T-helper 17 cell (primary cell): ENCODE measurements at places on chromosomes 11 and 22. TPM values are rescaled to one million over a fixed set of nuclear protein-coding genes. Genes with fewer than 3 reads are reported as not detected.

- no peak for DNase-seq
Measured at GRCh38 chr22:29786031-29786430, 18.9 kb downstream of the UQCR10 start.

DNA sequence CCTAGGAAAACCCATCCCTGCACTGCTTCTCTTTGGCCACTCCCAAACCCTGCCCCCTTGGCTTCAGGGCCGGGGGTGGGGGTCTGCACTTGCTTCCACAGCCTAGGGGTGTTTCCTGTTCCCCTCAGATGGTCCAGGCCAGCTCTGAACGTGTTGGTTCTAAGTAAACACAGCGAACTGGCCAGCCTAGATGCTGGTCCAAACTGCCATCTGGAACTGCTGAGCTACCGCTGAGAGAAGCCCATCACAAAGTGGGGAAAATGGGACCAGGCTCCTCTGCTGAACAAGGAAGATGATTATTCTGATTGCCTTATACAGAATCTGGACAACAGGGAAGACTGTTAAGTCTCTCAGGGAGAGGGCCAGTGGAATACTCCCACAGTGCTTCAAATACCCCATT lies 23.5 kb upstream of the YPEL1 start:
- no peak for DNase-seq

DNA sequence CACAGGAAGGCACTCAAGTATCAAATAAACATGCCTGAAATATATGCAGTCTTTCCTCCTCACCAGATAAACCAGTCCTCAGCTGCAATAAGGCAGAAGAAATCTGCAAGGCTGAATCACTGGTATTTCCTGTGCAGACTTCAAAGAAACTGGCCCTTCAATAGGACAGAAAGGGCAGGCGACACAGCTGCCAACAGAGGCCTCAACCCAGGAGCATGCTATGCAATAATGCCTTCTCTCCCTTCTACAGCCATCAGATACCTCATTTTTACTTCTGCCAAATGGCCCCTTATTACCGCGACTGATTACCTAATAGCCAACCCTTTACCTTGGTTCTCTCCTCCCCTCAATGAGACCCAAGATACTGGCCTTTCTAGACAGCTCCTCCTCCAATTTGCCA lies 8.0 kb downstream of the NUMA1 start:
- DNase-seq, result no peak

DNA sequence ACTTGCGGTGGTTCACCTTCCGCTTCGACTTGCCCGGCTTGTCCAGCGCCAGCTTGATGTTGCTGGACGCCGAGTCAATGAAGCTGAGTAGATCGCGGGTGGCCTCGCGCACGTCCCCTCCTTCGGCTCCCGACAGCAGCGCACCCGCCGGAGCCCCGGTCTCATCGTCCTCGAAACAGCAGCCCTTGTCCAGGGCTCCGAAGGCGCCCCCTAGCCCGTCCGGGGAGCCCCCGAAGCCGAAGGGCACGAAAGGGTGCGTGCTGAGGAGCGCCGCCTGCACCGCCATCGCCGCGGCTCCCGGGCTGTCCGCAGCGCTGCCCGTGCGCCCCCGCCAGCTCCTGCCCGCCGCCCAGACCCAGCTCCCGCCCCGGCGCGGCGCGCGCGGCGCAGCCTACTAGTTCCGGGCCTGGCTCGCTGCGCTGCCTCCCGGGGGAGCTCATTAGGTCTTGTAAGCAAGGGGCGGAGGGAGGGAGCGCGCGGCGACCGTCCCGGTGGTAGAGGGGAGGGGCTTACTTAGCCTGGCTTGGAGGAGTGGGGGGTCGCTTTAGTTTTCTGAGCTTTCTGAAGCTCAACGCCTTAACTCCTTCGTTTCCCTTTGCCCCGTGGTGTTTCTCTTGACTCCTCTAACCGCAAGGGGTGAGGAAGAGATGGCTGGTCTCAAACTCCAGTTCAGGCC lies at the start of gene FAM181B:
Gene FAM181B (minus strand): TSS at position 421 of the 676 bp plus-strand sequence. CDS start 135 bp downstream, at position 286.
- DNase-seq, result no peak

GRCh38 chr11:70399681-70400112 lies 1.4 kb downstream of the CTTN start:
- DNase-seq, result no peak

GRCh38 chr11:45576461-45577215 lies 88.8 kb downstream of the CHST1 start:
- no peak for DNase-seq

GRCh38 chr22:43828998-43829782 lies 17.1 kb upstream of the EFCAB6 start:
- DNase-seq, result no peak

DNA sequence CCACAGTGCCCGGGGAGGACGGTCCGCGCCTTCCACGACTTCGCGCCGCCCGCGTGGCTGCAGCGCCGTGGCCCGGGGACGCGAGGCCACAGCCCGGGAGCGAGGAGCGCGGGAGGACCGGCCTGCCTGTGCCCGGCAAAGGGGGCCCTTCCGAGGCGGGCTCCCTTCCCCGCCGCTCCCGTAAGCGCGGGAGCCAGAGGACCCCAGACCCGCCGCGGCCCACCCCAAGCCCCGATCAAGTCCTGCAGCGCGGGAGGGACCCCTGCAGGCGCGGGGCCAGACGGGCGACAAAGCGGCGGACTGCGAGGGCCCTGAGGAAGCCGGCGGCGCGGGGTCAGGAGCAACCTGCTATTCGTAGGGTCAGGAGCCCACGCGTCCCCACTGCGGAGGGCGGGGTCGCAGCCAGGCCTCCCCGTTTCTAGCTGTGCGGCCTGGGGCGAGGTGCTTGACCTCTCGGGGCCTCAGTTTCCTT lies 110.3 kb downstream of the WNT7B start:
- DNase-seq, result no peak

DNA sequence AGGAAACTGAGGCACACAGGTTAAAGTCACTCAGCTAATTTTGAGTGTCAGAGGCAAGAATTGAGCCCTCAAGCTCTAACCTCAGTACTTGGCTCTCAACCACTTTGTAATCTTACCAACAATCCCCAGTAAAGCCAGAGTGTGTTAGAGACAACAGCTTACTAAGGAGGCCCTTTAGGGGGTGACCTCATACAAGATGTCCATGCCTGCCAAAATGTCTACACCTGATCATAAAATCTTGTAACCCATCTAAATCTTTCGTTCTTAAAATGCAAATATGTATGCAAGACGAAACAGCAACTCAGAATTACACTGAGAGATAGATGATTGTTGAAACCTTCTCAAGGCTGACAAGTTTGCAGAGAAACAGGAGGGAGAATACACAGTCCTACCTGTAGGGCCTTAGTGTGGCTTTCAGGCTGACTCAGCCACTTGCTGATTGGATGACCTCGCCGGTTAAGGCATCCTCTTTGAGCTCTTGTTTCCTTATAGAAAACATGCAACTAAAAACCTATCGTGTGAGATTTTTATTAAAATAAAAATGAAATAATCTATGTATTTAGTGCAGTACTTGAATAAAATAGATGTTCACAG lies 143.2 kb downstream of the OPCML start:
- no peak for DNase-seq

GRCh38 chr11:46984548-46984947 lies 48.0 kb downstream of the CSTPP1 start:
- DNase-seq, result no peak

GRCh38 chr11:132158091-132158490 lies 787.7 kb downstream of the NTM start:
- no peak for DNase-seq

DNA sequence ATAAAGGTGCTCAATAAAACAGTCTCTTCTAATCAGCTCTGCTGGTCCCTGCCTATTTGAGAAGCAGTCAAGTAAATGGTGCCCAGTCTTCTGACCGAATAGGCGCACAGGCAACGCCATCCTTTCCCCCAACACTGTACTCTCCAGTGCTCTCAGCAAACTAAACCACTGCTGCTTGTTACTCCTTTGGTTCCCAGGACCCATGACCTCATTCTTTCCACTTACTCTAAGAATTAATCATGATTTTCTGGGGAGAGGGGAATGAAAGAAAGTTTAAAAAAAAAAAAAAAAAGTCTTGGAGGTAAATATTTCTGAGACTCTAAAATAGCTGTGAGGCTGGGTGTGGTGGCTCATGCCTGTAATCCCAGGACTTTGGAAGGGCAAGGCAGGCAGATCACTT lies 63.7 kb downstream of the SGSM3 start:
- no peak for DNase-seq

- no peak for DNase-seq
Measured at GRCh38 chr11:18011633-18012032, 1.2 kb downstream of the SERGEF start.

DNA sequence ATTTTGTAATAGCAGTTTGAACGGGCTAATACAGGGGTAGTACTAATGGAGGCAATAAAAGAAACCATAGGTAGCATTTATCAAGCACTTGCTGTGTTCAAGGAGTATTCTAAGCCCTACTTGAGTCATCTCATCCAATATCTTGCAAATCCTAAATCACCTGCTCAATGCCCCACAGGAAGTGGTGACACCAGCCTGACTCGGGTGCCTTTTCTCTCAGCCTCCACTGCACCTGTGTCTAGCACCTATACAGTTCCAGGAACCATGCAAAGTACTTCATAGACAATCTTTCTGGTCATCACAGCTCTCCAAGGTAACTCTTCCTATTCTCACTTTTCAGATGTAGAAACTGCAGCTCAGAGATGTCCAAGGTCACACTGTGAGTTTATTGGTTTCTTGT lies 98.0 kb downstream of the PRR5L start:
- DNase-seq, result no peak

- DNase-seq, result peak; percentile 5
Measured at GRCh38 chr11:2305788-2306451, 4.1 kb downstream of the TSPAN32 start.

GRCh38 chr11:112320668-112321067 lies 60.0 kb upstream of the PLET1 start:
- no peak for DNase-seq

GRCh38 chr11:125935618-125936199 lies 10.1 kb upstream of the VSIG10L2 start:
- DNase-seq, result no peak

- DNase-seq, result no peak
Measured at GRCh38 chr11:113376156-113376555, 11.4 kb upstream of the ANKK1 start.

- DNase-seq, result no peak
Measured at GRCh38 chr22:26842103-26842502, 184.7 kb downstream of the MIAT start.

DNA sequence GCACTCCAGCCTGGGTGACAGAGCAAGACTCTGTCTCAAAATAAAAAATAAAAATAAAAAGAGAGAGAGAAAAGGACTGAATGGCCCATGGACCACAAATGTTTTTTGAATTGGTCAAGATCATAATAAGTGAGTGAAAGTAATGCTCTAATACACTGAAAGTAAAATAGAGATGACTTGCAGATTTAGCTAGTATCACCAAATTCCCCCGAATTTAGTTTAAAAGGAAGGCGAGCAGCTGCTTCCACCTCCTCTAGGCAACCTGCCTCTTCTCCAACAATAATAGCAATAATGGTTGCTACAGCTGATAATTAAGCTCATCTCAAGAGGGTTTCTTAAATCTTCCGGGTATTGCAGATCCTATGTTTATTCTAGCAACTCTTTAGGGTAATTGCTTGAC lies 36.8 kb downstream of the CELF1 start:
- no peak for DNase-seq

DNA sequence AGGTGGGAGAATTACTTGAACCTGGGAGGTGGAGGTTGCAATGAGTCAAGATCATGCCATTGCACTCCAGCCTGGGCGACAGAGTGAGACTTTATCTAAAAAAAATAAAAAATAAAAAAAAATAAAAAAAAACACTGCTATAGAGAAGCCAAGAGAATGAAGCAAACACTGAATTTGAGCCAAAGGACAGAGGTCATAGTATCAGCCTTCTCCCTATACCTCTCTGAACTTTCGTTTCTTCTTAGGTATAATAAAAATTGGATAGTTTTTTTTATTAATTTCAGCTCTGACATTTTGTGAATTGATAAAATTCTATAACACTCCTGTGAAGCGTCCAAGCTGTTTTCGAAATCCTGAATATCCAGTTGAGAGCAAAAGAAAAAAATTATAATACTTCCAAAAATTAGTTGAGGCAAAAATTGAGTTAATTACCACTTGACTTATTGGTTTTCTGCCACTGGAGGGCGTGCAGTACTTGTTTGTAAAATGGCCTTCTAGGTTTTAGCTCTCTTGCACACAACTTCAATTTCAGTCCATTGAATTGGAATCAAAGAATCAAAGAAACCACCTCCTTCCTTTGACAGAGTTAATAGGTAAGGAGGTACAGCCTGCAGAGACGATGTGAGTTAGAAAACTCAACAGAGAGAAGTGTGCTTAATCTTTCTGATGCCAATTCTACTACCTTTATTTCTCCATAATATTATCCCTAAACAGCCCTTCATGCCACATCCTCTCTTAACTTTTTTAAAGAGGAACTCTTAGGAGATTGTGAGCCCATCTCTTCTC lies 143.2 kb downstream of the BBOX1 start:
- no peak for DNase-seq

GRCh38 chr11:120713296-120713695 lies 201.7 kb downstream of the GRIK4 start:
- no peak for DNase-seq

DNA sequence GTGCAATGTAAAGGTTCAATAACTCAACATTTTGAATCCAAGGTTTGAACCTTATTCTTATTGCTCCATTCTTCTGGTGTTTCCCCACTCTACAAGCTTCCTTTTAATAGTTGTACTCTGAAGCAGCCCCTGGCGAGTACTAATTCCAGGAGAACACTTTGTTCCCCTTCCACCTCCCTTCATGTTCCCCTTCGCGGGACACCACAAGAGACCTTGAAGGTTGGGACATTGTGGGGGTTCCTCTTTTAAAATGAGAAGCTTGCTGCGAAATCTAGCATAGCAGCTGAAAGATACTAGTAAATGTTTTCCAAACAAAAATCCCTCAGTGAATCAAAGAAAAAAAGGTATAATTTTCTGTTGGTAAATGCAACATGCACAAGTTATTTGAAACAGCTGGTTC lies 626.3 kb upstream of the LRRC4C start:
- DNase-seq, result no peak

Gene CD248
- total RNA-seq, result not detected

Gene TMPRSS6
- total RNA-seq, result 0.31 TPM

Gene CECR2
- total RNA-seq, result not detected

Gene CST6
- total RNA-seq, result not detected

Gene NLRX1
- 6.9 TPM for total RNA-seq

Gene SLC37A2
- total RNA-seq, result 0.52 TPM

Gene RASL10A
- total RNA-seq, result 0.92 TPM

Gene C11orf97
- not detected for total RNA-seq

Gene LIPT2
- 5.8 TPM for total RNA-seq
